GOT3 (cell line): ENCODE measurements at places on chromosomes 5 and 9.

DNA sequence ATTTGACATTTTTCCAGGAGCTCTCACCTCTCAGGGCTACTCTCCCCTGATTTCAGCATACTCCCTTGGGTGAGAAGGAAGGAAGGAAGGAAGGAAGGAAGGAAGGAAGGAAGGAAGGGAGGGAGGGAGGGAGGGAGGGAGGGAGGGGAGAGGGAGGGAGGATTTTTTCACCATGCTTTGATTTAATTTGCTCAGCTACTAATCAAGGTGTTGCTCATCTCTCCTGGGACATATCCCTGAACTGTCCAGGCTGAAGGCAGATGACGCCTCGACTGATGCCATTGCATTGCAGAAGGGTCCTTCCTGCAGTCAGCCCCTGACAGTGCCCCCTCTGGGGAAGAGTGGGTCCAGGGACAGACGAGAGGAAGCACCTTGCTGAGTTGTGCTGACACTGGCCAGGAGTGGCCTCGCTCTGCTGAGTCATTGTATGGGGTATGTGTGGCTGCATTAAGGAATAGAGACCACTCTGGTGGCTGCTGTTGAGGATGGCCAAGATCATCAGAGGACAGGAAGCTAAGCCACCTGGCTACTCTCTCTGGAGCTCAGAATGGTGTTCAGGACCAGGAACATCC is 43.6 kb upstream of the CRB2 start:
- DNase-seq: no peak

GRCh38 chr9:98255061-98255577 is 330 bp downstream of the TBC1D2 start:
- DNase-seq: no peak

DNA sequence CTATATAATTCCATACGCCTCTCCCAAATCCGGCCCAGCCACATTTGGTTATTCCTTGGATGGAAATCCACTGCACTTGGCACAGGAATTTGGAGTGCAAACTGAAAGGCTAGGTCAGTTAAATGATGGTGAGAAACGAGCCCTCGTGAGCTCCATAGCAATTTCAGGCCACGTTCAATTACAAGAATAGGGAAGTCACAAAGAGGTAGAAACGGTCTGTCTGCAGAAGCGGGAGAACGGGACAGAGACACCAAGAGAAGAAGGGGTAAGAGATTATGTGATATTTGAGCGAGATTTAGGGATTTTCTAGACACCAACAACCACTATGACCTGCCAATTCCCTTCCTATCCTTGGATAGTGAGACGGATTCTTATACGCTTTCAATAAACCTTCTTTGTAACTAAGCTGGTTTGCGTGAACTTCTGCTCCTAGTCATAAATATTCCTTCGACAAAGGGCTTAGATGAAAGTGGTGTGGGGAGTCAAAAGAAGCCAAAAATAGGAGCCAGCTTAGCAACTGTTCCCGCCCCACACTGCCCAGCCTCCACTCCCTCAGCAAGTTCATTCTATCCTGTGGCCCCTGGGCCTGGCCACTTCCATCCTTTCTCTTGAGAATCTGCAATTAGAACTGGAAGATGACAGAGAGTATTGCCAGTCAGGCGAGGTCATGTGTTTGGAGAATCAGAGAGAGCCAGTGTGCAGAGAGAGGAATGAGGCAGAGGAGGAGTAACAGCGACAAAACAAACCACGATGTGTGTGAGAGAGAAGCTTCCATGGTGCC is 118.4 kb downstream of the ZNF608 start:
- DNase-seq: no peak

DNA sequence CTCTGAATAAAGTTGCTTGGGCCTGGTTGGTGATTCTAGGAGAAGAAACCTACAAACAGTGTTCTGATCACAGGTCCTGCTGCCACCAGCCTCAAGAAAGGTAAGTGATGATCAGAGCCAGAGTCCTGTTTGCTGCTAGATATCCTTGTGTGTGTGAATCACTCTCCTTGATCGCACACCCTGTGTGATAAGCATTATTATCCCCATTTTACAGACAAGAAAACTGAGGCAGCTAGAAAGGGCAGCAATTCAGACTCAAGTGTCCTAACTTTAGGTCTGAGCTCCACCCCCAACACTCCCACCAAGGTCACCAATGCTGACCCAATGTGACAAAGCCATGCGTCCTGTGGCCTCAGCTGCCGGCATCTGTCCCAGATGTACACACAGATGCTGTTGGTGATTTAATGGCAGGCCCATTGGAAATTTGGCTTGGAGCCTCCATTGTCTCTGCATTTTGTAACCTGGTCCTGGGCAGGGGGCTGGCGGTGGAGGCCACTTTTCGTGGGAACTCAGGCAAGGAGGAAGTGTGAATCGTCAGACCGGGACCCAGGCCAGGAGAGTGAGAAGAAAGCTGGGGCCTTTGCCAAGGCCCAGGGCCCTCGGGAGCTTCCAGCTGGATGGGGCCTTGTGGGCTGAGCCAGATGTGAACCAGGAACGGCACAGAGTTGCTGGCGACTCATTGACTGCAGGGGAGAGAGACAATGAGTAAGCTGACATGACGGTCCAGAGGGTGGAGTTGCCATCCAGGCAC is 29.8 kb upstream of the GGTA1 start:
- DNase-seq: peak; percentile 41

DNA sequence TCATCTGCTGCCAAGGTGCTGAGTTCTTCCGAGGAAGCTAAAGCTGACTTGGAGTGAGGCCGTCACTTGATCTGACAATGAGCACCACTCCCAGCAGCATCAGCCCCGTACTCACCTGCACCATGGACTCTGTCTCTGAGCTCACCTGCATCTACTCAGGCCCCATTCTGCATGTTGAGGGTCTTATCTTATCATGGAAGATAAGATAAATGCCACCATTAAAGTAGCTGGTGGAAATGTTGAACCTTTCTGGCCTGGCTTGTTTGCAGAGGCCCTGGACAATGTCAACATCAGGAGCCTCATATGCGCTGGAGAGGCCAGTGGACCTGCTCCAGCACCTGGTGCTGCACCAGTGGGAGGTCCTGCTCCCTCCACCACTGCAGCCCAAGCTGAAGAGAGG is 35.0 kb upstream of the HMGCS1 start:
- DNase-seq: no peak

GRCh38 chr5:73812962-73813588 is 187.1 kb downstream of the ARHGEF28 start:
- no peak for DNase-seq

GRCh38 chr5:180343831-180344695 is 9.1 kb downstream of the GFPT2 start:
- DNase-seq: no peak

DNA sequence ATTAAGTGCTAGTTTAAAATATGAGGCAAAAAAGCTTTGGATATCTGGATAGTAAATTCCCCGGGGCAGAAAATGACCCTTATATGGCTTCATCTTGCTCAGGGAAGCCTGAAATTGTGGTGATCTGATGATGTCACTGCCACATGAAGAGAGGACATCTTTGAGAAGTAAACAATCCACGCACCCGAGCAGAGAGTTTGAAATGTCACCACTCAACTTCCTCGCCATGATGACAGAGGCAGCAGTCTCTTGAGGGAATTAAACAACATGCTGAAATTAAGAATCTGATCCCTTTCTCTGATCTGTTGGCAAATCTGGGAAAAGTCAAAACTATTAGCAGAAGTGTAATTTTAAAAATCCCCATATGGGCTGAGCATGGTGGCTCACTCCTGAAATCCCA is 110.0 kb downstream of the TLE1 start:
- no peak for DNase-seq

DNA sequence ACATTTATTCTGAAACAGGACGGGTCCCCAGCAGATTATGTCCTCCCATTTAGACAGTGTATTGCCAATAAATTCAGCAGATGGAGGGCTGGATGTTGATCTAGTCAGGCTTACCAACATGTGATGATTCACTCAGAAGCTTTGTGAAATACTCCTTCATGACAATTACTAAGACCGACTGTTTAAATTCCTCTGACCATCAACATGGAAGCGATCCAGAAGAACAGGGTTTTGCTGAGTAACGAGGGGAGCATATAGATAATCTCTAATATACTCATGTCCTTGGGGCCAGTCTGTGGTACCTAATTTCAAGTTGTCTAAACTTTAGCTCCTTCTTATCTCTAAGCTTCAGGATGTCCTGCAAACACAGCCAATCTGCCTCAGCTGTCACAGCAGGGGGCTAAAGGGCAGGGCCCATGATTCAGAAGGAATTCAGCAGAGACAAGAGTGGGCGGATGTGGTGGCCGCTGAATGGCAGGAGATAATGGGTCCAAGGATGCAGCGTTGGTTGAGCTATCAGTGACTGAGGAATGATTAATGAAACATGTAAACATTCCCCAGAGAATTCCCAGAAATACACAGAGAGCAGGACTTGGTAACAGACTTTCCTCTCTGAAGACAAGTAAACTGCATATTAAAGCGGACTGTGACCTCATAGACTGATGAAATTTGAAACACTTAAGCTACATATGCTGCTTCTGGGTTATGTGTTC is 109.4 kb downstream of the ANKRD55 start:
- peak; percentile 55 for DNase-seq

DNA sequence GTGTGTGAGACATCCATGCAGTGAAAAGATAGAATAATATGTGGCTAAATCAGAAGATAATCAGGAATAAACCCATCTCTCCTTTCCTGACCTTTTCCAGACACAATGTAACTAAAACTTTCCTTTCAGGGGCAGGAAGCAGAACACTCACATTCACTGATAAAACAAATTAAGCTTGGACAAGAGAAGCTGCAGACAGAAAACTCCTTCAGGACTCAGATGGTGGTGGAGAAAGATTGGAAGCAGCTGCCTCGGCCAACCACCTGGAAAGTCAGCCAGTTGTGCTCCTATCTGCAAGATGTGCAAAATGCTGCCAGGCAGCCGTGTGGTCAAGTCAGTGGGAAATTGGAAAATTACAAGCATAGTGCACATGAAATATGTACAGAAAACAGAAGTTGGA is 26.9 kb downstream of the RASEF start:
- DNase-seq: no peak

DNA sequence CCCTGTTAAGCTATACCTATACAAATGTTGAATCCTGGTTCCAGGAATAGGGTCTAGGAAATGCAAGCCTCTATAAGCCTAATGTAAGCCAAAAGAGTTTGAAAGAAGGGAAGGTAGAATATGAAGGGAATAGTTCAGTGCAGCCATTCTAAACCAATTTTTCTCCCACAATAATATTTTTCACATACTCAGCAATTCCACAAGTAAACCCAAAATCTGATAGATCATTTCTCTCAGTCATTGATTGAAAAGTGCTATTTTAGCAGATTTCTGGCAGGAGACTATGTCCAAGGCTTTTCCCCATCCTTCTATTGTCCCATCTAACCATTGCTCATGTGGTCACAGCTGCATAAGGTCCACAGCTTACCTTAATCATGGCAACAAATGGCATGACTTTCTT is 20.7 kb upstream of the PLAC8L1 start:
- DNase-seq: no peak
